ENCODE measurements at places on chromosomes 12 and 14.

DNA sequence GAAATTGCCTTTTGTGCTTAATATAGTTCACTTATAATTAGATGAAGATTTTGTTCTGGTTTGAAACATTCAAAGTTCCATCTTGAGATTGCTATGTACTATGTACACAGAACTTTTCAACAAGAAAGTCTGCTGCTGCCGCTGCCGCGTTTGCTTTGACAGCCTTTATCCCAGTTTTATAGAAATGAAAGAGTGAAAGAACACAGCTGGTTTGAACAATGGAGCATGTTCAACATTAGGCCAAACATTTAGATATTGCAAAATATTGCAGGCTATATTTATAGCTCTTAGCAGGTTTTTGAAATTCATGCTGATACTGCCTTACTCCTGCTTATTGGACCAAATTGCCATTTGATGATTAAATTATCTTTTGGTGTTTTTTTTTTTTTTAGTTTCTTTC, 299.8 kb upstream of the PRKD1 start:
- DNase-seq = no peak

DNA sequence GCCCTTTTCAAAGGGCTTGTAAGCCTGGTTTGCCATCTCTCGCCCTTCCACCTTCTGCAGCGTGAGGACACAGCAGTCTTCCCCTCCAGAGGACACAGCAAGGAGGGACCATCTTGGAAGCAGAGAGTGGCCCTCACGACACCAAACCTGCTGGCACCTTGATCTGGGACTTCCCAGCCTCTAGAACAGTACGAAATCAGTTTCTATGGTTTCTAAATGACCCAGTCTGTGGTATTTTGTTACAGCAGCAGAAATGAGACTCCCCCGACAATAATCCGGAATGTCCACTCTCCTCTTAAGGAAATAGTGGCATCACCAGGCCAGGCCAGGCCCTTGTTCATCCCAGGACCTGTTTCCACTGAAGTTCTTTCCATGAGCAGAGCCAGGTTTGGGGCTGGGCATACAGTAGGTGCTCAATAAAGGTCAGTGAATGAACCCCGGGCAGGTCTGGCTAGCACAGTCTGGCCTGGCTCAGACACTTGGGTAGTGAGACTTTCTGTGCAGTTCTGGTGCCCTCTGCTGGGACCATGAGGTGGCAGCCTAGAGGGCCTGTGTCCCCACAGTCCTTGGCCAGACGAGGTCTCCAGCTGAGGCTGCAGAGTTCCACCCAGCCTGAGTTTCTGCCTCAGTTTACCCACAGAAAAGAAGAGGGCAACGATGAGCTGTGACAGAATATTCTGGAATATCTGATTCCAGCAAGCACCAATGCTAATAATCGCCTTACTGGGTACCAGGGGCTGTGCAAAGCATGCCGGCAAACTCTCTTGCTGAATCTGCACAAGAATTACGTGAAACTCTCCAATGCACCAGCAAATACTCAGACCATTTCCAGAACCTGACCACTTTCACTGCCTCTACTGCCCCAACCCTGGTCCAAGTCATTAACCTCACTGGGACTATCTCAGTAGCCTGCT, 14.0 kb downstream of the ABCB9 start:
- DNase-seq = peak; percentile 64

- DNase-seq = no peak
Observed at GRCh38 chr14:92737619-92738188, 10.7 kb downstream of the LGMN start.

DNA sequence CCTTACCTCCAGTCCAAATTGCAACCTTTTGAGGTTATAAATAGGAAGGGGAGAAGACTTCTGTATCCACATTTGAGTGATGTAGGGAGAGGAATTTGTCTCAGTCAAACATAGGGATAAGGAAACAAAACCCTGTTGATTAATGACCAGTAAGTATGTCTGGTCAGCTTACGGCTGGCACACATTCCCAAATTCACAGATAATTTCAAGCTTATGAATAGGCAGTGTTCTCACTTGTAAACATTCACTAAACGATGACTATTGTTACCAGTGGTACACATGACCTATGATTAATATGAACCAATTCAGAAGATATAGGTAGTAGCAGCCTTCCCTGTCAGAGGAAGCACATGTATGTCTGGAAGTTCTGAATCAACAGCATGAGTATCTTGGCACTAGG, 33.0 kb upstream of the SLC5A8 start:
- no peak for DNase-seq

GRCh38 chr12:130582286-130582685, 133.8 kb downstream of the RIMBP2 start:
- no peak for DNase-seq

GRCh38 chr12:6249580-6249979, 49.4 kb downstream of the CD9 start:
- DNase-seq = no peak

DNA sequence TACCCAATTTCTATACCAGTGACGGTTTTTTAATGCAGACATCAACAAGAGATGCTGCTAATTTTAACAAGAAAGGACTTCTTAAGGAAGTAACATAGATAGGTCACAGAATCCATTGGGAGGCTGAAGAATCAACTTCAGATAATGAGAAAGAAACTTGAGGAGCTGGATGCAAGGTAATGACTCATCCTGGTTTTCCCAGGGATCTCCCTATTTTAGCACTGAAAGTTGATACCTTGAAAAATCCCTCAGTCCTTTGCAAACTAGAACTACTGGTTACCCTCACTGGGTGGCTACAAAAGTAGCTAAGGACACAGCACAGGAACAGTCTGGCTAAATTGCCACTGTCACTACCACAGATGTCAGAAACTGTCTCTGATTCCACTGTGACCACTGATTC, 561.9 kb downstream of the FLRT2 start:
- DNase-seq = no peak

DNA sequence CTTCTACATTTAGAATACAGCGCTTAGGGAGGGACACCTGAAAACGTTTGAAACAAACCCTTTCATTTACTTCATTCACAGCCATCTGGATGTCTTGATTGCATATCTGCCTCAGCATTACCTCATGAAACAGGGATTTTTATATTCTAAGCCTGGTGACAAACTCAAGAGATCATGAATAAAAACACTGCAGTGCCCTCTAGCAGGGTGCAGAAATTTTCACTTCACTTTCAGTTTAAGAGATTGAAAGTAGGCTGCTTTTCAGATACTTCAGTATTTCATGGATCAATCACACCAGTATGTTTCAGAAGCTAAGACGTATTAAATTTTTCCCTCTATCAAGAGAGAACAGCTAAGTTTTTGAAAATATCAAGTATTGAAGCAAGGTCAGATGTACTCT, 467.8 kb downstream of the MDGA2 start:
- DNase-seq = peak; percentile 45

GRCh38 chr14:22485178-22485577, 103.8 kb downstream of the DAD1 start:
- DNase-seq = no peak

DNA sequence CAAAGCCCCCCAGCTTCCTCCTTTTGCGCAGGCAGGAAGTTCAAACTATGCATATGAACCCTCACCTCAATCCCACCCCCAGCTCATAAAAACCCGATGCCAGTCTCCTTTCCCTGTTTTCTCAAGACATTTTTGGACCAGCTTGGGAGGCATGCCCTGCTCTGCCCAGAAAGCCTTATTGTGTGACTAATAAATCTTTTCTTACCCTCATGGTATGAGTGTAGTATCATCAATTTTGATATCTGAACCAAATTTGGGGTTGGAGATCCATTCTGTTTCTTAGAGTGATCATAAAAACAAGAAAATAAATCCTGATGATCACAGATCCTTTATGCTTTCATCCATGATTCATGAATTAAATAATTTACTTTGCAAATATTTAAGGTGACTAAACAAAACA, 128.5 kb downstream of the ALG10B start:
- no peak for DNase-seq

DNA sequence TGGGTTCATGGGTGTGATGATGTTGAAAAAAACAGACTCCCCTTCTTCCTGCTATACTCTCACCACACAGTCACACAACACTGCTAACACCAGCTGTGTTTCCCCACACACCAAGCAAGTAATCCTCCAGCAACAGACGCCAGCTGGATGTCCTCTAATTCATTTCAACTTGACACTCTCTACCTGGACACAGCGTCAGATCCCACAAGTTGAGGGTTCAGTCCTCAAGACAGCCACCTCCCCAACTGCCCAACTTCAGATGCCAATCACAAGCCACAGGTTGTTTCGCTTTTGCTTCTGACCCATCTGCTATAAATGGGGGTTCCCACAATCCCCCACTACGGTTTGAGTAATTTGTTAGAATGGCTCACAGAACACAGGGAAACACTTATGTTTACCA, 49.3 kb downstream of the TMEM30B start:
- DNase-seq = no peak

DNA sequence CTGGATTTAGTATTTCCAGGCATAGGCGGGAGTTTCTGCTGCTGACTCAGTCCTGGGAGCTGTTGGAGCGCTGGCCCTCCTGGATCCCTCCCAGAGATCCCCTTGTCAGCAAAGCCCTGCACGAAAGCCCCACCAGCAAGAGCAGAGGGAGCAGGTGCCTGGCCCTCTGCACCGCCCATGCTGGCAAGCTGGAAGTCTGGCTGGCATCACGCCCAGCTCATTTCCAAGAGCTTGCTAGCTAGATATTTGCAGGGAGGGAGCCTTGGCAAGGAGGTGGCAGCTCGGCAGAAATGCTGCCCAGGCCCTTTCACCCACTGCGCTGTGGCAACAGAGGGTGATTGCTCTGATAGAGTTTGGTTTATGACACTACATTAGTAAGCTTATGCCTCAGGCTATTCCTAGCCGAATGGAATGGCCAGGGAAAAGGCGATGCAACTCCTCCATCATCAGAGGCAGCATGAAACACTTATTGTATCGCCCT, 193.9 kb downstream of the EMP1 start:
- peak; percentile 97 for DNase-seq

- DNase-seq = peak; percentile 25
Observed at GRCh38 chr14:29671034-29671433, 256.6 kb downstream of the PRKD1 start.

GRCh38 chr12:103958621-103959020, 7.1 kb upstream of the TDG start:
- DNase-seq = no peak

GRCh38 chr12:79373896-79374499, 316.8 kb downstream of the PAWR start:
- peak; percentile 11 for DNase-seq

DNA sequence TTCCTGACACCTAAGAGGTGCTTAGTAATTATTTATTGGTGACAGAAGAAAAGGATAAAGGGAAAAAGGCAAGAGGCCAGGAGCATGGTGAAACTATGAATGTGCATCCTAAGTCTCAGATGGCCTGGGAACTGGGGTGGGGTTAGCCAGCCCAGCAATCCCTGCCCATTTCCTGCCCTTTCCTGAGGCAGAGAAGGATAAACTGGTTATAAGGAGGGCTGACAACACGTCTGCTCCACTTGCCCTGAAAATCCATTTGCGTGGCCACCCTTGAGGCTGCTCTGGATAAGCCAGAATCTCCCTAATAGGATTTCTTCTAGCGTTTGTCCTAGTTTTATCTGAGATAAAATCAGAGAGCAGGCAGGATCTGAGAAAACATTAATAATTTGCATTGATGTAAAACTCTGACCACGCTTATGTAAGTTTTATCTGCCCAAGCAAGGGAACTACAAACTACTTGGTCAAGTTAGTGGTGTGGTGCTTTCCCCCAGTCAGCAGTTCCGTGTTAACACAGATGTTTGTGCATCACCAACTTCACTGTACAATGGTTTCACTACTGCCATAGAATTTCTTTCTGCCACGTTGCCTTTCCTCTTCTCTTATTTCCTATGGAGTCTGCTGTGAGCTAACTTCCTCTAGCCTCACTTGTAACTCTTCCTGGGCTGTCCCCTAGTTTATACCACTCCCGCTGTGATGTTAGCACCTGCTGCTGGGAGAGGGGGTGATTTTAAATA, 392.7 kb downstream of the RPS29 start:
- DNase-seq = no peak

DNA sequence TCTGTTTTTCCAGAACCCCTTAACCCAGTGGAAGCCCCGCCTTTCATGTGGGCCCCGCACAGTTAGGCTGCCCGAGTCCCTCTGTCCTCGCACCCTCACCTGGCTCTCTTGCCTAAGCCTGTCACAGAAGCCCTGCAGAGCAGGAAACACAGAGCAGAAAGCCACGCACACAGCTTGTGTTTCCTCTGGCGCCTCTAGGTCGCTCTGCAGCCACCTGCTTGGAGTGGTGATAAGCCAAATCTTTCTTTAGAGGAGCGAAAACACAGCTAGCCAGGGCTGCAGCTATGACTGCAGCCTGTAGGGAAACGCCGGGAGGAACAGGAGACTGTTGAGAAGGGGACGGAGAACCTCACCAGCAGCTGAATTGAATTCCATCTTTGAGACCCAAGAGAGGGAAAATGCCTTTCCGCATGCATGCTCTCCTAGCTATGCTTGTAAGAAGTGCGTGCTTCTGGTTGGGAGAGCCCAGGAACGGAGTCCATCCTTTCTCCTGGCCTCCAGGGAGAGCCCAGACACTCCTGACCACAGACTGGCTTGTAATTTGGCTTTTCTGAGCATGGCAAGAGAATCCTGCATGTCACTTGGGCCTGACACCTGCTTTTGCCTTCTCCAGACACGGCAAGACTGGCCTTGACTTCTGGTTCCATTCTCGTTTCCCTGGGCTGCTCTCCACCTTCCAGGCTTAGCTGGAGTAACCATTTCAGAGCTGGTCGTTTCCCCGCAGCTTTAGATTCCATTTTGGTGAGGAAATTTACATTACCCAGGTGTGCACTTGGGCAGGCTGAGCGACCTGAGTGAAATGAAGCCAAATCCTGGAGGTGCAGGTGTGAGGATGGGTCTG, 301.6 kb downstream of the CACNA1C start:
- no peak for DNase-seq

DNA sequence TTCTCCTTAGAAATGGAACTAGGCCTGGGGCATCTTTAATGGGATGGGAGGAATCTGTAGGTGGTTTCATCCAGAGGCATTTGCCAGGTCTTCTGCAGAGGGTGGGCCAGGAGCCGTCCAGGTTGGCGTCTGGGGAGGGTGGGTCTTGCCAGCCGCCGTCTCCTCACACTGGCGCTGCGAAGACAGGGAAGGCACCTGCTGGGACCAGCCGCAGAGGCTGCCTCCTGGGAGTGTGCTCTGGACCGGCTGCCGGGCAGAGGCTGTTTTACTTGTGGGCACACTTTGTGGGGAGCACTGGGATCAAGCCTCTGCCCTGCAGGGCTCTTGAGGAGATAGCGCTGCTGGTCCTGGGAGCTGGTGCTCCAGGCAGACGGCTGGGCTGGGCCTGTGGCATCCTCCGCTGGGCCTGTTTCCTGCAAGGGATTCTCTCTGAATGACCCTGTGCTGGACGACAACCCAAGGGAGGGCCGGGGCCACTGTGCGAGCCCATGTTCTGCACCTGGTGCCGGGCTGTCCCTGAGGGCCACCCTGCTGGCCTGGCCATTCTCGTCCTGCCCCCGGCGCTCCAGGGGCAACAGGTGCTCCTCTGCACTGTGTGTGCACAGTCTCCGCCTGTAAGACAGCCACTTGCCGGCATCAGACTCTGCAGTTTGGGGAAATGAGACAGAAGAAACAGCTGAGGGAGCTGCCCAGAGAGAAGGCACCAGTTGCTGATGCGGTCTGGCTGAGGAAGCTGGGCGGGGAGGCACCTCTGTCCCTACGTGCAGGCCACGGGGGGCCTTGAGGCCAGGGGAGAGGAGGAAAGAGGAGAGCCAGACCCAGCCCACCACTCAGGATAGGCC, 10.0 kb upstream of the TEX22 start:
- DNase-seq = no peak

GRCh38 chr14:34837801-34838322, 37.3 kb downstream of the BAZ1A start:
- no peak for DNase-seq

GRCh38 chr12:46368138-46368537, 4.4 kb downstream of the SLC38A2 start:
- DNase-seq = no peak

GRCh38 chr12:112627851-112628250, 163.7 kb upstream of the RPH3A start:
- DNase-seq = no peak
